ENCODE measurements at places on chromosomes 4 and X.
A peak's percentile ranks its signal among the peaks of the same experiment; 100 is the strongest.

DNA sequence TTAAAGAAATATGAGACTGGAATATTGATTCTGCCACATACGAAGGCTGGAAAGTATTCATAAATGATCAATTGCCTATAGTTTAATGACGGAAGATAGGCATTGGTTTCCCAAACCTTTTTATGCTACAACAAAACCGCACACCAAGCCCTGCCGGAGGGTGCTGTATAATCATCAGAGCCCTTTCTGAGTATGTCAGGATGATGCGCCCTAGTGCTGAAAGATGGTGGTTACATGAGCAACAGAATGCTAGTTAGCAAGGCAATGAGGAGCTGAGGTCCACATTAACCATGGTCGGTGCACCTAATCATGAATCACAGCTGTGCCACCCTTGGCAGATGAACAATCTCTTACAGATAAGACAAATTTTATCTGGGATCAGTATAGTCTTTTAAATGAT, 491.1 kb downstream of the PACRGL start:
- no peak for DNase-seq

DNA sequence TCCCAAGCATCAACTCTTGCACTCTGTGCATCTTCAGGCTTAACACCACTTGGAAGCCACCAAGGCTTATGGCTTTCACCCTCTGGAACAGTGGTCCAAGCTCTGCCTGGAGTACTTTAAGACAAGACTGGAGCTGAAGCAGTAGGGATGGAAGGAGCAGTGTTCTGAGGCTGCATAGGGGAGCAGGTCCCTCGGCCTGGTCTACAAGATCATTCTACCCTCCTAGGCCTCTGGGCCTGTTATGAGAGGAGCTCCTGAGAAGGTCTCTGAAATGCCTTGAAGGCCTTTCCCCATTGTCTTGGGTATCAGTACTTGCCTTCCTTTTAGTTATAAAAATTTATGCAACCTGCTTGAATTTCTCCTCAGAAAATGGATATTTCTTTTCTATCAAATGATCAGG, 286.7 kb downstream of the CPXCR1 start:
- no peak for DNase-seq

- no peak for DNase-seq
Measured at GRCh38 chr4:152485726-152486276, 50.1 kb downstream of the FBXW7 start.

DNA sequence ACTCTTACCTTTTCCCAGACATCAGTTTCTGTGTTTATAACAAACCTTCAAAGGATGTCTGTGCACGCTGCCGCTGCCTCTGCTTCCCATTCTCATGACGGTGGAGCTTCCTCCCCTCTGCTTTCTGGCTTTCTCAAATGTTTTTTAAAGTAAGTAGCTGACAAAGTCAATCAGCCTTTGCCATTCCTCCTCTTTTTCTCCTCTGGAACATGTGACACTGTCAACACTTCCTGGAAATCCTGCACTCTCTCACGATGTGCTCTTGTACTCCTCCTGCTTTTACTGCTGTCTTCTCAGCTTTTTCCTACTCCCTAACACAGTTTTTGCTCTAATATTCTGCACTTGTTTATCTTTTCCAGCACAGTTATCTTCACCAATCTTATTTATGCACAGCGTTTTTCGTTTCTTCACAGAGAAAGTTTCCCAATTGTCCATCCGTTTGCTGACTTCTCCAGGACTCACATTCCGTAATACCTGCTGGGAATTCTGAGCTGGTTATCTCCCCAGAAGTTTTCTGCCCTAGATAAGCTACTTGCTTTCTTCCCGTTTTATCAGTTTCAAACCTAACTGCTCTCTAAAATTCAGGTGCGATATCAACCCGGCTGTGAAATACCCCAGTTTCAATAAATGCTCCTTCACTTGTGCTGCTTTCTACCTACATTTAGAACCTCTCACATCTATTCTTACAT, 465.6 kb upstream of the AGA start:
- DNase-seq, result peak; percentile 4

DNA sequence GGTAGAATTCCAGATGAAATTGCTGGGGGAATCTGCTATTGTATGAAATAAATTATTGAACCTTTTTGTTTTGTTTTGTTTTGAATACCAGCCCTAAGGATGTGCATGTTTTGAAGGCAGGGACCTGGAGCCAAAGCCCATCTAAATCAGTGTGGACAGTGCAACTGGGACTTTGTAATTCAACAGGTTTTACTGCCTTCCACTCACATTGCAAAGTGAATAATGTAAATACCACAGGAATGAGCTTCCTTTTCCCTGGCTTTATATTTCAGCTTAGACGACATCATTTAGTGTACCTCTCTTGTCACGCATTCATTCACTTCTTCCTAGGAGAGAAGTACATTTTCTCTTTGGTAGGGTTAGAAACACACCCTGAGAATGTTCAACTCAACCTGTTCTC, 795.0 kb downstream of the CENPC start:
- peak; percentile 7 for DNase-seq

DNA sequence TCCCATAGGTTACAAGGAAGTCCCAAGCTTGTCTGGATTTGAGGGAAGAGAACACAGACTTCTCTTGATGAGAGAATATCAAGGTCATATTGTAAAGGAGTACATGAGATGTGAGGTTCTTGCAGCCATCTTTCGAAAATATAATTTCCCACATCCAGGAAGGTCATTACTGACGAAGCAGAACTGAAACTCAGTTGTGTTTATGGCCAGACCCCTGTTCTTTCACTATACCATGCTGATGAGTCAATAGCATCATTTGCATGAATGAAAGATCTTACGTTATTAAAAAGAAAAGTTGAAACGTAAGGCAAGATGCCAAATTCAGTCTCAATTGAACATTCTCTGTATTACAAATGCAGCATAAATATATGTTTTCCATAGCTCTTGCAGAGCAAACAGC, 14.2 kb upstream of the CCDC149 start:
- DNase-seq, result no peak

DNA sequence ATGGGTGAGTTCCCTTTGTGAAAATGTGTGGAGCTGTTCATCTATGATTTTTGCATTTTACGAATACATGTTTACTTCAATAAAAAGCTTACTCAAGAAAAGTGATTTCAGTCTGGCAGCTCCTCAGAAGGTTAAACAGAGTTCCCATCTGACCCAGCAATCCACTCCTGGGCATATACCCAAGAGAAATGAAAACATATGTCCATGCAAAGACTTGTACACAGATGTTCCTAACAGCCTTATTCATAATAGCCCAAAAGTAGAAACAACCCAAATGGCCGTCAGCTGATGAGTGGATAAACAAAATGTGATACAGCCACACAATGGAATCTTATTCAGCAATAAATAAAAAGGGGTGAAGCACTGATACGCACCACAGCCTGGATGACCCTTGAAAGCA, 20.8 kb downstream of the CLCN4 start:
- no peak for DNase-seq

DNA sequence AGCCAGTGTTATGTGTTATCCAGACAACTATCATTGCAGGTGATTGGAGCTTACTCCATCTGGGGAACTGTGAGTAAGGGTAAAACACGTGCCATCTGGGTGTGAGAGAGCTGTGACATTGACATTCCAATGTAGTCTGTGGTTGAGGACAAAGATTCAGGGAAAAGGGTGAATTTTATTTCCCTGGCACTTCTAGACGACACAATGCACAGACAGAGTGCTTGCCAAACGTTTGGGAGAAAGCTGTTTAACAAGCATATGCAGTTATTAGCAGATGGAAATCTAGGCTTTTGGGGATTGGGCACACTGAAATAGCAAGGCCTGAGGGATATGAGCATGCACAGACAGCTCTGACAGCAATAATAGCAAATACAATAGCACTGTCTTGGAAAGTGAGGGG, 21.3 kb upstream of the CTSO start:
- no peak for DNase-seq

DNA sequence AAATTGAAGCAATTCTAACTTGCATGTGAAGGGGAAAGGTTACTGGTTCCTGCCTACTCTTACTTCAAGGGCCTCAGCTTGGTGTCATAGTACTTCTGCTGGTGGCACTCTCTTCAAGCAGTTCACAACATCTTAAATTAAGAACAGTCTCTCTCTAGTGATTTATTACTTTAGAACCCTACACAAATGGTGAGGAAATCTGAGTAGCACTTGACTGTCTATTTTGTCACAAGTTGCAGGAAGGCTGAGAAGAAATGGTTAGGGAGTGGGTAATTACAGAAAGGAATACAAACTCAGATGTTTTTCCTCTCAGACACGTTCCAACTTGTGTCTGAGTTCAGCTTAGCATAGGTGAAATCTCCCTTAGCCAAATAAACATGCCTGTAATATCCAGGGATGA, 242.3 kb upstream of the GRIA3 start:
- DNase-seq, result no peak

- DNase-seq, result no peak
Measured at GRCh38 chrX:9983846-9984245, 16.7 kb downstream of the CLDN34 start.

DNA sequence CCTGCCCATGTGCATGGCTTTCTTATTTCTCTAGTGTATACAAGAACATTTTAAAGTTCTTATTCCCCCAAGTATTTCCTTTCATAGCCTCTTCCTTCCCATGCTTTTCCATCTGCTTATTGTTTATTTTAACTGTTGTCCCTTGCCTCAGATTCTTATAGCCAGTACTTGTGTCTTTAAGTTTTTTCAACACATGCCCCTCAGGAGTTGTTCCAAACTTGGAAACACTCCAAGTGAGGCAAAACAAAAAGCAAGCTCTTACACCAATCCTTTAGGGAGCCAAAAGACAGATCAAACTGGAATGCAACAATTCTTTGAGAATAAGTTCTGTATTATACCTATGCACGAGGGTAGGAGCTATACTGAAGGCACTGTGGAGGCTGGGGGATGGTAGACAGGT, 222.0 kb upstream of the STK26 start:
- DNase-seq, result no peak

DNA sequence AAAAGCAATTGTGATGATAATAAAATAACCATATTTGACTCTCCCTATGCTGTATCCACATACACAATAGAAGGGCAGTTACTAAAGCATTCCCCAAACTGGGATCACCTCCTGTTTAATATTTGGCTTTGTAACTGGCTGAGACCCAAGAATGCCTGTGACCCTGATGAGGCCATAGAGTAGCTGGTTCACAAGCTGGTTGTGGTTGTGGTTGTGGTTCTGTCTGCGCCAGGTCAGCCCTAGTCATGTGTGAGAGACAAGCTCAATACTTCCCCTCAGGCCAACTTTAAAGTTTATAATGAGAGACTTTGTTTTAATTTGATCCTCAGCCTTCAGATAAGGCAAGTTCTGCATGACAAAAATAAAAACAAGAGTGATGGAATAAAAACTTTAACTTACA, 209.9 kb downstream of the PARM1 start:
- no peak for DNase-seq

DNA sequence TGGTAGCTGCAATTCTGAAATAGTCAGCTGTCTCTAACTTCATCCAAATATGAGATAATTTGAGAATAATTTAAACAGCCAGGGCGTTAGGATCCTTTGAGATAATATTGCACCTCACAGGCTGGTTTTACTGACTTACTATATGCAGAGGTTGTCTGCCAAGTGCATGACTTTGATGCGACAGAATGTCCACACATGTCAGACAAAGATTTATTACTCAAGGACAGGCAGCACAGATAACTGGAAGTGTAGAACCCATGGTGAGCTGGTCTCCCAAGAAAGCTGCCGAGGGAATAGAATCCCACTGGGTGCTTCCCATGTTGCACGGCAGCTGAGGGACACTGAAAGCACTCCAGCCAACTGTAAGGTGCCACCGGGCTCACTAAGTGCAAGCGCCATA, 166.2 kb upstream of the GALNTL6 start:
- DNase-seq, result no peak

DNA sequence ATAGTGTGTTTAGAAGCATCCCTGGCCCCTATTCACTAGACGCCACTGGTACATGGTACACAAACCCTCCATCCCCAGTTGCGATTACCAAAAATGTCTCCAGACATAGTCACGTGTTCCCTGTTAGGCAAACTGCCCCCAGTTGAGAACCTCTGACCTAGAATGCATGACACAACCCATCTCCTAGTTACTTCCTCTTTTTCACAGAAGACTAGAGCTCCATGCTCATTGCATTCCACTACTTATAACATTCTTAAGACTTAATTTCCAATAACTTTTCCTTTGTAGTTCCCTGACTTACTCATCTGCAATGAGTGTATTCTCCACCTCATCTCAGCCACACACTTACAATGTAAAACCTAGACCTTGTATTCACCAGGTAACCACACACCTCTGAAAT, 68.6 kb downstream of the PRSS12 start:
- no peak for DNase-seq

DNA sequence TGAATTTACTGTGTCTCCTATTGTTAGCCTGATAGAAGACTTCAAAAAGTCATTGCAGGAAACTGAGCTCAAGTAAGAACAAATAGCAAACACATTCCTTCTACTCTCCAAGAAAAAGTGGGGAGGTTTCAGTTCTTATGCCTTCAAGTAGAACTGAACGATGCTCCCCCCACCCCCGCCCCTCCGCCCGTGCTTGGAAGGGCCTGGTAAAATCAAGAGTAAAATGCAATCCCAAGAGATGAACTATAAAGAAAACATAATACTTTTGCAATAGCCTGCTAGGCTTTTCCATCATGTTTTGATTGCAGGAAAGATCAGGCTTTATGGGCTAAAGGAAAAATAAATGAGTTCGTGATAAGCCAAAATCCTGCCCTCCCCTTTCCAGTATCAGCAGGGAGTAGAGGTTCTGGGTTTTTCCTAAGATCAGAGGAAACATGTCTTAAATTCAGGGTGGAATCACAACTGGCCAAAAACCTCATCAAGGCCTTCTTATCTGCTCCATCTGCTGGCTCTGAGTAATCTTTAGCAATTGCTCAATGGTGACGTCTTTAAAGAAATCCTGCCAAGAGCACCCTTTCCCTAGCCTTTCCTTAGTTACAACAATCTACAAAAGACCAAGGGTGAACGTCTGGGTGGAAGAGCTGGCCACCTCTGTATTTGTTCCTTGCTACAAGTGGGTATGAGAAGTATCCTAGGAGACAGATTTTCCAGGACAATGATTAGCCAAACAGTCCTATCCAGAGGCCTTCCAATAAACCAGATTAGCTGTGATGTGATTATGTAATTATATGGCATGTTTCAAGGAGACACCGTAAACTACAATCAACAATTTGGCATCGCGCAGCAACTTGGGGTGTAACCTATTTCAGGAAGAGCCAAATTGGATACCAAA, 66.3 kb upstream of the FAM9C start:
- DNase-seq, result no peak

GRCh38 chr4:80922941-80923340, 107.6 kb upstream of the BMP3 start:
- DNase-seq, result no peak

GRCh38 chrX:49877397-49878101, 1.7 kb upstream of the USP27X start:
- DNase-seq, result no peak

- no peak for DNase-seq
Measured at GRCh38 chrX:109600237-109600651, 24.7 kb downstream of the KCNE5 start.
